Cardiac fibroblast (primary cell): ENCODE measurements at places on chromosomes 4 and X.

DNA sequence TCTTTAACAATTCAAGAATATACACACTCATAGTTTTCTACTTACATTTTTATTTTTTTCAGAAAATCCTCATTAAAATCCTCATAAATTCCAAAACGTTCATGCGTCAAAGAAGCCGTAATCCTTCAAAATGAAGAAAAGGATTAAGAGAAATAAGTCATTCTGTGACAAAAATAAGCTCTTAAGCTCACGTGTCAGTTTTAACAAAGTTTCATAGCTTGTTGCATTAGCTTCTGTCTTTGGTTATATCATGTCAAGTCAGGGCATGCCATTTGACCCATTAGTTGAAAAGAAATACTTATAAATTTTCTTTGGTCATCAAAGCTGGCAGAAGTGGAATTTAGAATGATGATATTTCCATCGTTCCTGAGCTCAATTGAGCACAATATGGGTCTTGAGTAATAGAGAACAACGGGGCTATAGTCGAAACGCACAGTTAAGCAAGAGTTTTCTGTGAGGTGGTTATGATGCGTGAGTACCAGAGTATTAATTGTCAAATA is 185.2 kb upstream of the CTSO start:
- no peak for DNase-seq

DNA sequence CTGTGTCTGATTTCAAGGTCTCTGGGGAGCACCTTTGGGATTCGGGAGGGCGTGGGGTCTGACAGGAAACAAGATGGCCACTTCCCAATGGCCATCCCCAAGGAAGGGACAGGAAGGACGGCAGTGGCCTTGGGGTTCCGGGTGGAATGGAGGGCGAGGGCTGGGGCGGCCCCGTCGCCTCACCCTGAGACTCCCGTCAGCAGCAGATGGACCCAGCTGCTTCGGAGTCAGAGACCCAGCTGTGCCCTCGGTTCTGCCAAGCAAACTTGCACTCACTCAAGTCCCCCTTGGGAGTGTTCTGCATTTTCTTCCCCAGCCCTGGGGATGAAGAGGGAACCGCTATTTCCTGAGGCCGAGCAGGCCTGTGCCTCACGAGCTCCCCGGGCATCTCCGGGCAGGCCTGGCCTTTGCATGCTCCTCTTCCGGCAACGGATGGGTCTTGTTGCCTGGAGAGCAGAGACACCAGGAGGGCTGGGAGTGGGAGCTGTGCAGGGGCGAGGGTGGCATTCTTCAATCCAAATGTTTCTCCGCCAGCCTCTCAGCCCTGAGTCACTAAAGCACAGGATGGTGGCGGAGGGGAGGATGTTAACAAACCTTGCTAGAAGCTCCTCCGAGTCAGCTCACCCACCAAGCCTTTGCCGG is 6.8 kb upstream of the DUSP9 start:
- no peak for DNase-seq

DNA sequence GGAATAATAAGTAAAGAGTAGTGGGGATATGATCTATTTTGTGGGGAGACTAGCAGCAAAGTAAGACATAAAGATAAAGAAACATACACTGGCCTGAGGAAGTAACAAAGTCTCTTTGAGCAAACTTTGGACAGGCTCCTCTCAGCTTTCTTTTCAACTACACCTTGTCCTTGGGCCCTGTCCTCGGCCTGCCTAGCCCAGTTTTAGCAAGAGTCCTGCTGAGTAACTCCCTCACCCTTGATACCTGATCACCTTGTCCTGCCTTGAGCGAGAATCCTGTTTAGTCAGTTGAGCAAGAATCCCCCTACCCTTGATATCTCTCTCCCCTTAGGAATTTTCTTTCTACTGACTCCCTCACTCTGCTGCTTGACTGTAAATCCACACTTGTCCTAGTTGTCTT is 11.5 kb downstream of the HNRNPH2 start:
- DNase-seq, result no peak

- peak; percentile 63 for DNase-seq
Measured at GRCh38 chr4:106329041-106329618, 12.8 kb downstream of the AIMP1 start.

- DNase-seq, result no peak
Measured at GRCh38 chr4:65559270-65559669, 111.0 kb downstream of the EPHA5 start.

- no peak for DNase-seq
Measured at GRCh38 chr4:106096454-106096853, 201.2 kb downstream of the NPNT start.

- DNase-seq, result no peak
Measured at GRCh38 chrX:5586726-5587125, 641.9 kb downstream of the NLGN4X start.

DNA sequence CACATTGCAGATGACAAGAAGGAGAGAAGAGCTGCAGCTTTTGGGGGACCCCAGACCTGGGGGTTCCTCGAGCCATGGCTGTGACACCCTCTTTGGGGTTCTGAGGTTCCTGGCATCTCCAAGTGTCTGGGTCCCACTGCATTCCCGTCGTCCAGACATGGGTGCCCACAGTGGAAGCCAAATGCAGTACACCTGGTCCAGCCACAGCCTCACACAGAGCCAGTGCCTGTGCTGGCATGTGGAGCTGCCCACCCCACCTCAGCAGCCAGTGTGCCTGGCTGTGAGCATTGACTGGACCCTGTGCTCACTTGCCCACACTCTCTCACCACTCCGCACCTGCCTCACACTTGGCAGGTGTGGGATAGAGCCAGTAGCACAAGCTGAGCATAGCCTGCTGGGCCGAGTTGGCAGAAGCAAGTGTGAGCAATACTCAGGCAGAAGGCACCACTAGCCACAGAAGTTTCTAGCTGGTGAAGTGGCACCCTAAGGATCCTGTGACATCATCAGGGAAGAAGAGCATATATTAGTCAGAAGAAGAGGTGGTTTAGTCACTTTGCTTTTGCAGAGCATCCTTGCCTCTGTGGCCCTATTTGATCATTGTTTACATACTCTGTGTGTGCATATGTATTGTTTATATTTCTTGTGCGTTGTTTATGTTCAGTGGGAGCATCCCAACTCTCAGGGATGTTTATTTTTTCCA is 65.0 kb upstream of the MAGEB2 start:
- DNase-seq, result no peak
